ENCODE measurements at places on chromosomes 1 and 21. TPM values are rescaled to one million over a fixed set of nuclear protein-coding genes. Genes with fewer than 3 reads are reported as not detected.

RGS1 gene
- not detected for total RNA-seq

DNA sequence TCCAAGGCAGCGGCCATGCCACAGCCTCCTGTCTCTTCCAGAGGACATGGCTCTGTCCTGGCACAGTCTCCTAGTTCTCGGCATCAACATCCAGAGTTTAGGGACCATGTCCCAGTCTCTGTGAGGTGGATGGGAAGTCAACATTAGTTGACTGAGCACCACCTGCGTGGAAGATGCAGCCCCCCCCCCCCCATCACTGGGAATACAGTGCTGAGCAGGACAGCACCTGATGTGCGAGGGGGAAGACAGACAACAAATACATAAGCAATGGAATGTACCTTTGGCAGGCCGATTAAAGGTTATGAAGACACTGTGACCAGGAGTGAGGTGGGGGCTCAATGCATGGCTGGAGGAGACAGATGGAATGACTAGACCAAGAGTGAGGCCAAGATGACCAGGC, 26.6 kb downstream of the KNCN start:
- no peak for DNase-seq

DNA sequence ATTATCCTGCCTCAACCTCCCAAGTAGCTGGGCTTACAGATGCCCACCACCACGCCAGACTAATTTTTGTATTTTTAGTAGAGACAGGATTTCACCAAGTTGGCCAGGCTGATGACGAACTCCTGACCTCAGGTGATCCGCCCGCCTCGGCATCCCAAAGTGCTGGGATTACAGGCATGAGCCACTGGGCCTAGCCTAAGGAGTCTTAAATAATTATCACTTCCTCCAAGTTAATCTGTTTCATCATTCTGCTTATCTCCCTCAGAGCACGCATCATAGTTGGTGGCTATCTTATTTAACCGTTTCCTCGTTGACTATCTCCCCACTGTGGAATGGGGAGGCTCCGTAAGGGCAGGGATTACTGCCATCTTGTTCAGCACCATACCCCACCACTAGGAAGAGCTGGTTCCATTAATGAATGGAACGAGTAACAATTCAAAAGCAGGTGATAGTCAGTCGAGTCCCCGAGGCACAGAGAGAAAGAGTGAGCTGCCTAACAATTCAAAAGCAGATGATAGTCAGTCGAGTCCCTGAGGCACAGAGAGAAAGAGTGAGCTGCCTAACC, 52.7 kb downstream of the GLUL start:
- no peak for DNase-seq

DNA sequence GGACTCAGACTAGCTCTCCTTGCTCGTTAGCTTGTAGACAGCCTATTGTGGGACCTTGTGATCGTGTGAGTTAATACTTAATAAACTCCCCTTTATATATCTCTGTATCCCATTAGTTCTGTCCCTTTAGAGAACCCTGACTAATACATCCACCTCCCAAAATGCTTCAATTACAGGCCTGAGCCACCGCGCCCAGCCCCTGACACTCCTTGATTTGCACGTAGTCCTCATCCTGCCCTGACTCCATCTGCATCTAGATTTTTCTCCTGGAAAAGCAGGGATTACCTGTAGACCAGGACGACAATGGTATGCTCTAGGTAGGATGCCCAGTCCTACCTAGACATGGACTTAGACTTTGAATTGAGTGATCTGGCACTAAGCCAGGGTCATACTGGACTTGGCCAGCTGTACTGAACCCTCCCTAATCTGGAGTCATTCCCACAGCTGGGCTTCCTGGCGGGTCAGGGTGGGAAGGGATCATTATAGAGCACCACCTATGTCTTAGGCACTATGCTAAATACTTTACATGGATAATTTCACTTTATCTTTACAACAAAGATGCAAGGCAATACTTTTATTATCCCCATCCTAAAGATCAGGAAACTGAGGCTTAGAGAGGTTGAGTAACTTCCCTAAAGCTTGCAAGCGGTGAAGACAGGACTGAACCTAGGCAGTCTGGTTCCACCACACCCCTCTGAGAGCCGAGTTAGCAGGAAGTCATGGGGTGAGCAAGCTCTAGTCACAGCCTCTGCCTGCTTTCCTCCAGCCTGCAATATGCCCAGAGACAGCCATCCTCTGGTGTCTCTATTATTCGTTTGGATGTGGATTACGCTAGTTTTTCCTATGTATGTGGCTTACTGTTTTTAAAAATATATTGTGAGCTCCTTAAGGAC, 89.4 kb downstream of the DTL start:
- no peak for DNase-seq

ALG6 gene
- 9.4 TPM for total RNA-seq

PGLYRP4 gene
- total RNA-seq: not detected

DNA sequence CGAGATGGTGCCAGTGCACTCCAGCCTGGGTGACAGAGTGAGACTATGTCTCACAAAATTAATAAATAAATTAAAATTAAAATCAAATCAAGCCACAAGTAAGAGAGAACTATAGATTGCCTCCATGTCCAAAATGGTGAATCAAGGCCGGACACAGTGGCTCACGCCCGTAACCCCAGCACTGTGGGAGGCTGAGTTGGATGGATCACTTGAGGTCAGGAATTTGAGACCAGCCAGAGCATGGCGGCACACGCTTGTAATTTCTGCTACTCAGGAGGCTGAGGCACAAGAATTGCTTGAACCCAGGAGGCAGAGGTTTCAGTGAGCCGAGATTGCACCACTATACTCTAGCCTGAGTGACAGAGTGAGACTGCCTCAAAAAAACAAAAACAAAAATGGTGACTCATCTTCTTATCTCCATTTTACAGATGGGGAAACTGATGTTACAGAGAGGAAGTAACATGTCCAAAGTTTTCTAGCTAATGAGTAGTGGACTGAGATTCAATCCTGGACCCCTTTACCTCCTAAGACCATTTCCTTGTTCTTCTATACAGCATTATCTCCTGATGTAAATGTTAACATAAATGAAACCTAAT, 99.0 kb upstream of the HNRNPU start:
- no peak for DNase-seq

DNA sequence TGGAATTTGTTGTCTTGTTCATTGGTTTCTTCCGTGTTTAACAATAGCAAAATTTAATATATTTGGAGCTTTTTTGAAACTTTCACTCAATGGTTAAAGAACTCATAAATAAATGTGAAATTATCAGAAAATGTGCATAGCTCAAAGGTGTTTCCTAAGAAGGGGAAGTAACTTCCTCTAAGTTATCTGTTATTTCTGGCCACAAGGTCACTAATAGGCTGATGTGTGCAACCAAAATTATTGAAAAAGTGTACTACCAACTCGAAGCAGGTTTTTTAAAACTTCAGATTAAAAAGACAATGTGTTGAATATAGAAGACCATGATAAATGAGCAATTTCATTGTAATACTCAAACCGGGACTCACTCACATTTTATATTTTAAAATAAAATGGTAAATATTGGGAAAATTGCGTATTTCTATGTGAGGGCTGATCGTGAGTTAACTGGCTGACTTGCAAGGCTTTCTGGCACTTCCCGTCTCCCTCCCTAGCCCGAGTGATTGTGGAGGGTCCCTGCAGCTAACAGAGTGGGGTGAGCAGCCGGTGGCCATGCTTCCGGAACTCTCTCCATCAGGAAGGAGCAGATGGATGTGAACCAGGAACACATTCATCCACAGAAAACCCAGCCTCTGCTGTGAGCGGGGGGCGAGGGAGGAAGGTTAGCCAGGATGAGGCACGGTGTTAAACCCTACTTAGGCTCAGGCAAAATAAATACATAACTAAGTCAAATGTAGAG, 96.9 kb downstream of the ERG start:
- DNase-seq: no peak

DNA sequence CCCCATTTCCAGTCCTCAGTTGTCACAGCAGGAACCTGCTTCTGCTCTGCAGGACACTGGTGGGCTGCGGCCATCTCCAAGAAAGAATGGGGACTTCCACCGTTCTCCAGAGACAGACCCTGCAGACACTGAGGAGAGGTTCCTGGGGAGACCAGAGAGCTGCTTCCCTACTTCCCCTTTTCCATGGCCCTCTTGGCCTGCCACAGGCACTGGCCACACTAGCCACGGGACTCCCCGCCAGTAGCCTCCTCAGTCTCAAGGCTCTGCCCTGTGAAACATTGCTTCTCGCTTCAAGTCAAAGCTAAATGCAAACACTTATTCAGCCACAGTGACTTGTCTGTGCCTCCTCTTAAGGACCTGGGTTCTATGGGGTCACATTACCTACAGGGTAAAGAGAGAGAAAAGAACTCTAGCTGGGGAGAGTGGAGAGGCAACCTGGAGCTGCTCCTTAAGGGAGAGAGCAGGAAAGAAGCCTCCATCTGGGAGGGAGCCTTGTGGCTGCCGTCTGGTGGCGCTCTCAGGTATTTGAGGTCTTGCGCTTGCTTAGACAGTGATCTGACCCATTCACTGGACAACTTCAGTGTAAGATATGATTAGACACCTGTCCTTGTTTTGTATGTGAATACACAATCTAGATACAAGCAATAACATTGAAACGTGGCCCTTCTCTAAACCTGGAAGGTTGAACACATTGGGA, 5.4 kb upstream of the SLAMF8 start:
- no peak for DNase-seq

TBX19 gene
- total RNA-seq: 2.8 TPM

PBX1 gene
- total RNA-seq: 101 TPM

DNA sequence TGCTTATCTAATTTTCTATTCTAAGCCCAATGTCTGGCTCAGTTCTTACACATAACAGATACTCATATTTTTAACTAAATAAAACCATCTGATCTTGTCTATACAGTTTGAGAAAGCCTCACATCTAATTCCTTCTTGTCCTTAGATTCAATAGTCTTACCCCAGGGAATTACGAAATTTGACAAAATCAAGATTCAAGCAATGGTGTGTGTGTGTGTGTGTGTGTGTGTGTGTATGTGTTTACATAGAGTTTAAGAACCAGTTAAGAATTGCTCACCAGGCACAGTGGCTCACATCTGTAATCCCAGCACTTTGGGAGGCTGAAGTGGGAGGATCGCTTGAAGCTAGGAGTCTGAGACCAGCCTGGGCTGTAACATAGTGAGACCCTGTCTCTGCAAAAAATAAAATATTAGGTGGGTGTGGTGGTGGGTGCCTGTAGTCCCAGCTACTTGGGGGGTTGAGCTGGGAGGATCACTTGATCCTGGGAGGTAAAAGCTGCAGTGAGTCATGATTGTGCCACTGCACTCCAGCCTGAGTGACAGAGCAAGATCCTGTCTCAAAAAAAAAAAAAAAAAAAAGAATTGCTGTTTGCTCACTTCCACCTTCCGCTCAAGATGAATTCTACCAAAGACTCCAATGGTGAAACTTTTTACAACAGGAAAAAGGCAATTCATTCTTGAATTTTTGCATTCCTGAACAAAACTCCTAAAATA, 6.2 kb downstream of the WDR64 start:
- DNase-seq: no peak

DNA sequence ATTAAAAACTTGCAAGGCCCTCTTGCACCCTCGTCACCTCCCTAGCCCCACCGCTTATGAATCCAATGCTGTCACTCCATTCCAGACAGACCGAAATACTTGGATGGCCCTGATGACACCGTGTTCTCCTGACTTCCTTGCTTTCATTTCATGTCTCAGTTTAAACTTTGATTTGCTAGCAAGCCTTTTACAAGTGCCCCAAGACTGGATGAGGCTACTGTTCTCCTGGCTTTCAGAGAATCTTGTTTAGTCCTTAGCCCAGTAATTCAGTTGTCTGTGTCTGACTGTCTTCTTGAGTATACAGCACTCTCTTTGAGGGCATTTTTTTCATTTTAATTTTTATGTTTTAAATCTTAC, 824 bp upstream of the IFI44L start:
- no peak for DNase-seq

- DNase-seq: peak; percentile 12
Observed at GRCh38 chr1:97094247-97094972, 372.8 kb downstream of the PTBP2 start.

- no peak for DNase-seq
Observed at GRCh38 chr1:245516284-245516759, 361.5 kb downstream of the KIF26B start.

CBS gene
- 202 TPM for total RNA-seq

DNA sequence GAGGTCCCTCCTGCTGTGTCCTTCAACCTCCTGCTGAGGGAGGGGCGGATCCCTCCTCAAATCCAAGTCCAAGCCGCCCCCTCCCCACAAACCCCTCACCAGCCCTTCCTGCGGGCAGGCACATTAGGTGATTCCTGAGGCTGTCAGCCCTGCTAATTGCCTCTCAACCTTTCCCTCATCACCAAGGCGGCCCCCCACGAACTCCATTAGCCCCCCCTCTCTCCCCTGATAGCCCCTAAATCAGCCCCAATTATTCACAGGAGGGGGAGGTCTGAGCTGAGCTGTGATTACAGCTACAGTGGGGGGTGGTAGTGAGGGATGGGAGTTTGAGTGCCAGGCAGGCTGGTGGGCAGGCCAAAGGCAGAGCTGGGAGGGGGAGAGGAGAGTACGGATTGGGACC, 5.8 kb upstream of the PEAR1 start:
- DNase-seq: no peak

- DNase-seq: peak; percentile 6
Observed at GRCh38 chr1:18109756-18110597, 2.4 kb downstream of the IGSF21 start.

POLR3GL gene
- total RNA-seq: 3.4 TPM

DNA sequence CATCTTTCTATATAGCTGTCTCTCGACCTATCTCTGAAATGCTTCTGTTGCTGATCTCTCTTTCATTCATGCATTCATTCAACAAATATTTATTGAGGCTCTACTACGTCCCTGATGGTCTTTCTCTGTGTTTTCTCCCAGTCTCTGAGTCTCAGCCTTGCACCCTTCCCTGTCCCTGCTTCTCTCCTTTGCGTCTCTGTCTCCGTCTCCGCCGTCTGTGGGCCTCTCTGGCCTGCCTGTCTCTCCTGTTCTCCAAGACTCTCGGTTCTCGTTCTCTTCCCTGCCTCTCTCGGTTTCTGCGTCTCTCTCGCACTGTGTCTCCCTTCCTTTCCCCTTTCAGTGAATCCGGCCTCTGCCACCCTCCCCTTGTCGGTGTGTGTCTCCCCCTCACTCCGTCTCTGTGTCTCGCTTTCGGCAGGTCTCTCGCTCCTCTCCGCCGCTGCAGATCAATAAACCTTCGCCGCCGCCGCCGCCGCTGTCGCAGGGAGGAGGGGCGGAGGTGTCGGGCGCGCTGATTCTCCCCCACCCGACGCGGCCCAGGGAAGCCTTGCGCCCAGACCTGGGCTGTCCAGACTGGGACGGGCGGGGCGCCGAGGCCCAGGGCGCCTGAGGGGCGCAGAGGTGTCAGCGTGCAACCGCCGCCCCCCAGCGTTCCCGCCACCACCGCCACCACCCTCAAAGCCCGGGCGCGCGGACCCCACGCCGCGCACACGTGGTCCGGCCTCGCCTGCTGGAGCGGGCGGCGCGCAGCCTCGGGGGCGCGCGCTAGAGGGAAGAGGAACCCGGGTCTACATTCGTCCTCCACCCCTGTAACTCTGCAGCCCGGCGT, 3.0 kb downstream of the EFNA3 start:
- DNase-seq: no peak

- DNase-seq: no peak
Observed at GRCh38 chr1:7063981-7064380, 278.7 kb downstream of the CAMTA1 start.

GJA8 gene
- total RNA-seq: not detected
